ENCODE measurements at places on chromosomes 1 and 21.

GRCh38 chr1:81617308-81617967 is 183.3 kb upstream of the ADGRL2 start:
- DNase-seq, result no peak

GRCh38 chr1:208975456-208975855 is 608.1 kb upstream of the CAMK1G start:
- no peak for DNase-seq

- DNase-seq, result no peak
Observed at GRCh38 chr1:186703209-186703766, 23.1 kb upstream of the PTGS2 start.

- no peak for DNase-seq
Observed at GRCh38 chr1:161382214-161383019, 14.7 kb upstream of the CFAP126 start.

DNA sequence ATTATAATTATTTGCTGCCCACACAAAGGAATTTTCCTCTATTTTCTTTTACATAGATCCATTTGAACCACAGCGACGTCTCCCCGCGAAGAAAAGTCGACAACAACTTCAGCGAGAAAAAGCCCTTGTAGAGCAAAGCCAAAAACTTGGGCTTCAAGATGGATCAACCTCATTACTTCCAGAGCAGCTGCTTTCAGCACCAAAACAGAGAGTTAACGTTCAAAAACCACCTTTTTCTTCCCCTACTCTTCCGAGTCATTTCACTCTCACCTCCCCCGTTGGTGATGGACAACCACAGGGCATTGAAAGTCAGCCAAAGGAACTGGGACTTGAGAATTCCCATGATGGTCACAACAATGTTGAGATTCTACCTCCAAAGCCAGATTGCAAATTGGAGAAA is 7.2 kb downstream of the GORAB start:
- no peak for DNase-seq

DNA sequence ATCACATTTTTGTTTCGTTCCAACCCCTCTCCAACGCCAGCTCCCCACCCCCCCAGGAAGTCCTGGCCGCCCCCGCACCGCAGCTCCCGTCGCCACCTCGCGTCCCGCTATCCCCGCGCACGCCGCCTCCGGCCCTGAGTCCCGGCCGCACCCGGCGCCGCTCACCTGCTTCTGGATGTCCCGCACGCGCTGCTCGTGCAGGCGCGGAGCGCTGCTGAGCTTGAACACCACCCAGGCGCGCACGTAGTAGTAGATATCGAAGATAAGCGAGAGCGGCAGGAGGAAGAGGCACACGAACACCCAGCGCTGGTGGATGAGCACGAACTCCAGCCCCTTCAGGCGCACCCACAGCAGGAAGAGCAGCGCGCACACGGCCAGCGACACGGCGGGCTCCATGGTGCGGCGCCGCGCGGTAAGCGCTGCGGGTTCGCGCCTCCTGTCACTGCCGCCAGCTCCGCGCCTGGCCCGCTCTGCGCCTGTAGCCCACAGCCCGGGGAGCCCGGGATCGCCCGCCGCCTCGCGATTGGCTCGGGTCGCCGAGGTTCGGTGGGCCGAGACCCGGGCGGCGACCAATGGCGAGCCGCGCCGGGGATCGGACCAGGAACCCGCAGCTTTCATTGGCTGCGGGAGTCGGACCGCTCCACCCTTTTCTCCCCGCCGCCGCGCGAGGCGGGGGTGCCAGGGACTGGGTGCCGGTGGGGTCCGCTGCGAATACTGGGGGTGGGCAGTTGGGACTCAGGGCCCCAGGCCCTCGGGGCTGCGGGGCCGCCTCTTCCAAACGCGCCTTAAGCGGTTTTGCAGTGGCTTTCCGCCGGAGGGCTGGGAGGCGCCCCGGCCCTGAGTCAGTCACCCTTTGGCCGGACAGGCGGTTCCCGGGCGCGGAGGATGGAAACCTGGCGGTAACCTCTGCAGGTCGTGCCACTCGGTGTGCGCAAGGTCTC is at the start of gene DHCR24:
DHCR24 (minus strand) TSS at position 472 of the 941 bp plus-strand sequence; CDS start at position 396, 76 bp downstream.
- peak; percentile 16 for DNase-seq

DNA sequence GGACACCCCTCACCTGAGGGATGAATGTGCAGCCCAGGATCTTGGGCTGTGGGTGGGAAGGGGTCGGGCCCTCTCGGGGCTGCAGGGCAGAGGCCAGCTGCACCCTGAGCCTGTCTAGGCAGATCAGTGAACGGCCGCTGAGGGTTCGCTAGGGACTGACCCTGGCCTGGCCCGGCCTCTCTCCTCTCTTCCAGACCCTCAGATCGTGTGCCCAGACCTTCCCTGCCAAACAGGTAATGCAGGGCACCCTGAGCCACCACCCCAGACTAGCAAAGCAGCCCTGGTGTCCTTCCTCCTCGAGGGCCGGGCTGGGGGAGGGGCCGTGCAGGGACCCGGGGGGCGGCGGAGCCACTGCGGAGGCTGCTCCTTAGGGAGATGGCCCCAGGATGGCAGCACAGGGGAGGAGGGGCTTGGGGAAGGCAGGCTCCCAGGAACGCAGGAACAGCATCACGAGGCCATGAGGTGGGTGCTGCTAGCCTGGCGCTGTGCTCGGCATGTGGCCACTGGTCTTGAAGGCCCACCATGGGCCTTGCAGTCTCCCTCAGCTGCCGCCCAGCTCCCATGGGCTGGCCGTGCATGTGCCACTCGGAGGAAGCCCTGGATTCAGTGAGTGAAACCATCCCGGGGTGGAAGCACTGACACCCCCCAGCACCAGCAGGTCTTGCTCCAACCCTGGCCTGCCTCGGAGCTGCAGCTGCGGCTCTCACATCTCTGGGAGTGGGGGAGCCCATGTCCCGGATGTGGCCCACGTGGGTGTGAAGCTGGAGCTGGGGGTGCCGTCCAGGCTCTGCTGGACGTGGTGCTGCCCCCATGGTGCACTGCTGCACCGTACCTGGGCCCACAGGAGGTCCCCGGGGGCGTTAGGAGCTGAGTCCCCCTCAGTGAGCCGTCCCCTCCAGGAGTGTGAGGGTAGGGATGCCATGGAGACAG is 28.7 kb downstream of the COL6A2 start:
- DNase-seq, result no peak

- DNase-seq, result no peak
Observed at GRCh38 chr1:112083487-112083886, 94.0 kb upstream of the KCND3 start.

- DNase-seq, result peak; percentile 1
Observed at GRCh38 chr1:38527373-38527966, 332.1 kb downstream of the RRAGC start.

GRCh38 chr1:119768778-119769177 is at the start of gene HMGCS2:
HMGCS2 (minus strand) TSS chr1:119768905; CDS start chr1:119768844, 61 bp downstream.
- no peak for DNase-seq

DNA sequence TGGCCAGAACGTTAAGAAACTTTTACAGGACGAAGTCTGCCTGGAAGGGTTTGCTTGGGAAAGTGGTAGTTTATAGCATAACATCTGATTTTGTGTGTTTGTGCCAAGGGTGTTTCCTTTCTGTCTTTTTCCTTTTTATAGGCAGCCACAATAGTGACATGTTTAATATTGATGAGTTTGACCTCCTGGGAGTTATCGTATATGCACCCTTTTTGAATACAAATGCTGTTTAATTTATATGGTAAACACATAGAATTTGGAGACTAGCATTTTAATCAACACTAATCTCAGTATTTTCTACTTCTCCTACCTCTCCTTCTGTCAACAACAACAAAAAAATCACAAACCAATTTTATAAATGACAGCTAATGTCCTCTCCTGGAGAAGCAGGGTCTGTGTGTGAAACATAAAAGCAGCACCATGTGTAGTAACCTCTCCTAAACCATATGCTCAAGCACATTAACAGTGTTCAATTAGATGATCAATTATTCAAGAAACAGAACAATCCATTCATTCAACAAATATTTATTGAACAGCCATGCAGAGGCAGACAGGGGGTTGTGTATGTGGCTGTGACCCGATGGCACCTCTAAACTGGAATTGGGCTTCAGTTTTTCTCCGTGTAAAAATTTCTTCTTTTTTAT is 604 bp upstream of the FMN2 start:
- no peak for DNase-seq

DNA sequence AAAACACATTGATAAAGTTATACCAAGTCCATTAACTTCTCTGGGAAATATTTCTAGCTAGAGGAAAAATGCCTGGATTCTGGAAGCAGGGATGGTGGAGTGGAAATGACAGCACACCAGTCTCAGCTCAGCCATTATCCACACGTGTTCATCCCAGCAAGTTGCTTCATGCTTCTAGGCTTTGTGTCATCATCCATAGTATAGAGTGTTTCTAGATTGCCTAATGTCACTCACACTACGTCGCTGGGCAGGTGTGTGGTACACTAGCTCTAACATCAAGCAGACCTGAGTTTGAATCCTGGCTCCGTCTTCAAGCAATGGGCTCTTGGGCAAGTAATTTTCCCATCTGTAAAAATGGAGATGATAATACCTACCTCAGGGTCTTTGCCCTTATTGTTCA is 326.3 kb downstream of the PBX1 start:
- DNase-seq, result no peak

GRCh38 chr1:214280386-214281020 is 456 bp upstream of the SMYD2 start:
- DNase-seq, result no peak

DNA sequence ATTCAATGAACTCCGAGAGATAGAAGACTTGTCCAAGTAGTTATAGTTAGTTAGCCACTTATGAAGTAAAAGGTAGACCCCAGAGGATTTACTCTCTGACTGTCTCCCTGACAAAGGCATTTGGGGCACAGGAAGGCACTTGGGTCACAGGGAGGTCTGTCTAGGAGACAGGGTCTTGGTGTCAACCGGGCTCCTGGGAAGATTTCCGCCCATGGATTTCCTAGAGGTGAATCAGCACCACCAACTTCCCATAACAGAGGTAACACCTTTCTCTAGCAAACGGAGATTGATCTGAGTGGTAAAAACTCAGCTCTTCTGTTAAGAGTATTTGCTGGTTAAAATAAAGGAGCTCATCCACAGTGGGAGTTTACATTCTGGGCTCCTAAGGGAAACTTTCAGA is 16.4 kb downstream of the CCN1 start:
- DNase-seq, result no peak

DNA sequence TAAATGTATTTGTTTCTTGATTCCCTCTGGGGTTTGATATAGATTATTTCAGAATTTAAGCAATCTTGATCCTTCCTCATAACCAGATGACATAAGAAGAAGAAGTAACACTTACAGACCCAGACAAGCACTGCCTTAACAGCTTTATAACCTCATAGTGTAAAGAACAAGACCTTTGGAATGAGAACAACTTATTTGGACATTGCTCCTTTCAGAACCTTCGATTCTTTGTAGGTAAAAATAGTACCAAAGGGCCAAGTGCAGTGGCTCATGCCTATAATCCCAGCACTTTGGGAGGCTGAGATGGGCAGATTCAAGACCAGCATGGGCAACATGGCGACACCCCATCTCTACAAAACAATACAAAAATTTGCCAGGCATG is 15.0 kb downstream of the TM2D1 start:
- no peak for DNase-seq

Measured in activated CD4-positive, CD25-positive, alpha-beta regulatory T cell treated with anti-CD3 and anti-CD28 coated beads, Interleukin-2, amount 50 U/mL, for 16 hours (primary cell).